ENCODE measurements at places on chromosomes 12 and 14.

DNA sequence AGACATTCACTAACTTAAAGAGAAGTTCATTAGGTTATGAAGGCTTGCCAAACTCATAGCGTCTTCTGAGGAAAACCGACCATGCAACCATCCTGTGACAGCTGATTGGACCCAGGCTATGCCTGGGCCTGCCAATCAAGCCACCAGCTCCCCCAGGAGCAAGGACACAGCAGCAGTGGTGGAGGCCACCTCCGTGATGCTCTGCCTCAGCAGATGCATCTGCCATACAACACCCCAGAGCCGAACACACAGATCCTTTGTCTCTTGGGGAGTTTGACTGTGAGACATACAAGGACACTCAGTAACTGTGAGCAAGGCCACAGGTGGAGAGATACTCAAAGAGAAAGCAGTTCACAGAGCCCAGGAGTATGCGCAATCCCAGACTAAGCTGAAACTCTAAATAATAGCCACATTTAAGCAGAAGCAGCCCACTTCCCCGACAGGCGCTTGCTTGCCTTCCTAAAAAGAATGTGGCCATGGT lies 10.0 kb upstream of the CNIH1 start:
- DNase-seq: no peak

GRCh38 chr14:87139299-87139698 lies 853.7 kb downstream of the GALC start:
- DNase-seq: no peak

DNA sequence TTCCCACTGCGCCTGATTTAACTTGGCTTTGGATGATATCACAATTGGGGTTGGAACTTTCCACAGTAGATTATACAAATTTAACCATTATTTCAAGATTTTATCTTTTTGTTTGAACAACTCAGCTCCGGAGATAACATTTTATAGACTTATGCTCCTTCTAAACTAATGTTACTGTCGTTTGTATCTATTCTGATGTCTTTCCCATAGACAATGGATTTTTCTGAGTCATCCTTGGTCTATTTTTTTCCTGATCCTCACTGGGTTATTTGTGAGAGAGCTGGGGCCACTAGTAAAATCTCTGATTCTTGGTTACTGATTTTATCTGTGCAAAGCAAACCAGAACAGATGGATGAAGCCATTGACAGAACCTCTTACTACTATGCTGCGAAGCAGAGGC lies 175.1 kb downstream of the SLC38A4 start:
- no peak for DNase-seq

DNA sequence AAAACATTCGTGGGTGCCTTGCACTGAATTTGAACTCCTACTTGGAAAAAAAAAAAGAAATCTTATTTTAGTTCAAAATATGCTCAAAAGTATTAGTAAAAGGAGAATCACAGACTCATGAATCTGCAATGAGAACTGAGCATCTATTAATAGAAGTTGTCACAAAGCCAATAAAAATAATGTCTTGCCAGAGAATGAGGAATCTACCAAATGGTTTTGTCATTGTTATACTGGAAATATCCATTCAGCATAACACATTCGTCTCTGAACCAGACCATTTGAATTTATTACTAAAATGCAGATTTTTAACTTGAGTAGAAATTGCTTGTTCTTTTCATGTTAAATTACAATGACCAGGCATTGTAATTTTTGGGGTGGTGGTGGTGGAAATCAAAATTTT lies 11.6 kb upstream of the PTPRB start:
- peak; percentile 40 for DNase-seq

GRCh38 chr12:62785941-62786559 lies 148.9 kb downstream of the PPM1H start:
- DNase-seq: peak; percentile 42

- no peak for DNase-seq
Observed at GRCh38 chr12:55330446-55330845, at the start of gene OR6C3. OR6C3 (plus strand) TSS chr12:55330746; CDS start chr12:55331701, 955 bp downstream.

DNA sequence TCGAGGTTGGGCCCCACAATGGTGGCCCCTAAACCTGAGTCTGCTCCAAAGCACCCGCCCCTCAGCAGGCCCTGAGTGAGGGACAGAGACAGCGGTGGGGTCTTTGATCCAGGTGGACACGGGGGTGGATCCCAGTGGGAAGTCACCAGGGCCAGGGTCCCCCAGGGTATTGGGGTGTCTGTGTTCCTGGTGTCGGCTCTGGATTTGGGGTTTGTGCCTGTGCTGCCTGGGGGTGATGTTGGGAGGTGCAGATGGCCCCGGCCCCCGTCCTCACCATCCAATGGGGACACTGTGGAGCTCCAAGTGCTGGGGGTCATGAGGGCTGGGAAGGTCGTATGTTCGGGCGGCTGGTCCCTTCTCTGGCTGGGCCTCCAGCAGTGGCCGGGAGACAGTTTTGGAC lies 354.2 kb downstream of the TMEM121 start:
- no peak for DNase-seq

GRCh38 chr14:105097794-105098127 lies 32.5 kb upstream of the GPR132 start:
- no peak for DNase-seq

GRCh38 chr14:92684801-92685560 lies 63.4 kb downstream of the LGMN start:
- no peak for DNase-seq

DNA sequence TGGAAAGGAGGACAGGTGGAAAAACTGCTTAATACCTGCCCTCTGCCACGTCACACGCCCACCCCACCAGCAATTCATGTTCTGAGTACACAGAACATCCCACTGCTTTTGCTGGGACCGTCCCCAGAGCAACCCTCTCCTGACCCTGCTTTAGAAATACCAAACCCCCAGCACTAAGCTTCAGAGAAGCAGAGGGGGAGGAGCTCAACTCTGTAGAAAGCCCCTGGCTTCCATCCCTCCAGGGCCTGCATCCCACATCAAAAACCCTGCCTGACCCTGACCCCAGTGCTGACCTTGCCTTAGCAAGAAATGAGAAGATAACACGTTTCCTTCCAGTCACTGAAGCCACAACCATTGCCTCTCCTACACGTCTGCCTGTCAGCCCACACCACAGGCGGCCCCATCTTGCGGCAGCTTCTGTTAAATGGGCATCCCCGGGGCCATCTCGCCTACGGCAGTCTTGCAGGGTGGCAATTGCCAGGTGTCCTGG lies 19.7 kb downstream of the VDR start:
- no peak for DNase-seq

GRCh38 chr12:80977346-80977745 lies 39.6 kb upstream of the LIN7A start:
- DNase-seq: no peak

GRCh38 chr12:46160101-46160980 lies 108.5 kb downstream of the SLC38A1 start:
- peak; percentile 13 for DNase-seq

GRCh38 chr14:73740618-73741326 lies 26.6 kb upstream of the PNMA1 start:
- DNase-seq: peak; percentile 55

- no peak for DNase-seq
Observed at GRCh38 chr12:120381752-120382419, 12.9 kb upstream of the MSI1 start.

Data from fibroblast of the conjunctiva (primary cell).